ENCODE measurements at places on chromosomes 3 and 15. TPM values are rescaled to one million over a fixed set of nuclear protein-coding genes. Genes with fewer than 3 reads are reported as not detected.
A peak's percentile ranks its signal among the peaks of the same experiment; 100 is the strongest.

GRCh38 chr3:36317915-36318314 lies 62.4 kb upstream of the STAC start:
- DNase-seq = no peak

Gene CHMP2B
- 47.7 TPM for polyA plus RNA-seq

- no peak for DNase-seq
These were observed 198.5 kb upstream of the COL8A1 start for GRCh38 chr3:99439892-99440291.

DNA sequence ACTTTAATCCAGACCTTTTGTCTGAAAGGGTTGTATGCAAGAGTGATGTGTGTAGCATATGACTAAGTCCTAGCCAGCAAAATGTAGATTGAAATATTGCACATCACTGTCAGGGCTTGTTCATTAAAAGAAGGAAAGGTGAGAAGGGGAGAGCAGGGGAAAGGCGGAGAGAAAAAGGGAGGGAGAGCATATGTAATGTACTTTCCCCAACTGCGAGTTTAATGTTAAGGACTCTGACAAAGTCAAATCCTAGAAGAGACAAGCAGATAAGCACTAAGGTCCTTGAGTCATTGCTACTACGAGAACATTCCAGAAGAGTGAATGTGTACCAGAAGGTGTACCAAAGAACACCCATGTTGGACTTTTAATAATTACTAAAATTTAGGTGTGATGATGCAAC lies 1336.7 kb downstream of the NSUN3 start:
- no peak for DNase-seq

DNA sequence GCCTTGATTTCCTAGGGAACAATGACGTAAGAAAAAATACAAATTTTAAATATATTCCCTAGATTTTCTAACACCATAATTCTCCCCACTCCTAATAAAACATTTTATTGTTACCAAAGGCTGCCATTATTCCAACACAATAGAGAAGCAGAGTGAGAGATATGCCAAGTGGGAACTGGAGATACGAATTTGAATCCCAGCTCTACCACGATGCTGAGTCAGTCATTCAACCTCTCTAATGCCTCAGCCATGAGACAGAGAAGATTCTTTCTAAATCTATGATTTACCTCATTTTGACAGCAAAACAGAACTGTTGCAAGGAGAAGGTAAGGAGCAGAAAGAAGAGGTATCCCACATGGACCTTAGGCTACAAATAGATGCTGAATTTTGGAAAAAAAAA lies 112.5 kb downstream of the IGF2BP2 start:
- no peak for DNase-seq

DNA sequence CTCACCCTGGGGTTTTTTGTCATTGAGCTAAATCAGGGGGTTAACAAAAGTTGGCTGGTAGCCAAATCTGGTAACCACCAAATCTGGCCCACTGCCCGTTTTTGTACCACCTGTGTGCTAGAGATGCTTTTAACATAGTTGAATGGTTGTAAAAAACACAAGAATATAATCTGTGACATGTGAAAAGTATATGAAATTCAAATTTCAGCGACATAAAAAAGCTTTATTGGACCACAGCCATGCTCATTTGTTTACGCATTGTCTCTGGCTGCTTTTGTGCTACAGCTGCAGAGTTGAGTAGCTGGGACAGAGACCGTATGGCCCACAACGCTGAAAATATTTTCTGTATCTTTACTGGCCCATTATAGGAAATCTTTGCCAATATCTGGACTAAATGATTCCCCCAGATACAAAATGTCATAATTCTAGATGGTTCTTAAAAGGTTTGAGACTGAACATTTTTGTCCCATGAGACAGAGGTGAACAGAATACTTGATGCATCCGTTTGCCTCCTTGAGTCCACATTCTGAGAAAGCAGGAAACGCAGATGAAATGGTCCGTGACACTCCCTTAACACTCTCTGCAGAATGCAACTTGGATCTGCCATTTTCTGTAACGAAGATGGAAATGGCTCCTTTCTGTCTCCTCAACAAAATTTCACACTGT lies 120.9 kb upstream of the PDZRN3 start:
- DNase-seq = peak; percentile 86

Gene LEKR1
- 2.3 TPM for polyA plus RNA-seq

Gene AHSG
- not detected for polyA plus RNA-seq

Gene DNAH1
- 11.8 TPM for polyA plus RNA-seq

DNA sequence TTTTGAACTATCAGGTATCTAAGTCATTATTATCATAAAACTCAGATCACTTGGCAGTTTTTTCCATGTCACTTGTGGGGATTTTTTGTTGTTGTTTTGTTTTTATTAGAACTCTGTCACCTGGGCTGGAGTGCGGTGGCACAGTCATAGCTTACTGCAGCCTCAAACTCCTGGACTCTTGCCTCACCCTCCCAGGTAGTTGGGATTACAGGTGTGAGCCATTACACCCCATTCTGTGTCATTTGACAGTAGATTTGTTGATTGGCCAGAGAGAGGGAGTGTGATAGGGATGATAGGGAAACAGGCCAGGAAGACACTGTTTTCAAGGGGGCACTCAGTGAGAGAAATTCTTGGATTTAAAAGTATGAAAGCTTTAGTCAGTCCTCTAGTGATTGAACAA lies 54.7 kb upstream of the SCAANT1 start:
- no peak for DNase-seq

DNA sequence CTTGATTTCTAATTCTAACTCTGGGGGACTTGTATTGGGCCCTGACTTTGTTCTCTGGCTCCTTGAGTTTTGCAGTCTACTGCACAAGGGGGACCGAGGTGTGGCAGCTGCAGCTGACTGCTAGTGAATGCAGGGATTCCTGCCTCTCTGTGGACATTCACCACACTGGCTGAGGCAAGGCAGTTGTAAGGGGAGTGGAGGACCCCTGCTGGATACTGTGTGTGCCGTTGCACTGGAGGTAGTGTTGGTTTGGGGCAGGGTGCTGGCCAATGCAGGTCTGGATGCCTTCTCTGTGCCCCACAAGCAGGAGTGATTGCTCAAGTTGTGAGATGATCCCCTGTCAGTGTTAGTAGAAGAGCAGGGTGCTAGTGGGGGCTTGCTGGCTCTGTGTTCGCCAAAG lies 626.1 kb downstream of the SQOR start:
- no peak for DNase-seq

DNA sequence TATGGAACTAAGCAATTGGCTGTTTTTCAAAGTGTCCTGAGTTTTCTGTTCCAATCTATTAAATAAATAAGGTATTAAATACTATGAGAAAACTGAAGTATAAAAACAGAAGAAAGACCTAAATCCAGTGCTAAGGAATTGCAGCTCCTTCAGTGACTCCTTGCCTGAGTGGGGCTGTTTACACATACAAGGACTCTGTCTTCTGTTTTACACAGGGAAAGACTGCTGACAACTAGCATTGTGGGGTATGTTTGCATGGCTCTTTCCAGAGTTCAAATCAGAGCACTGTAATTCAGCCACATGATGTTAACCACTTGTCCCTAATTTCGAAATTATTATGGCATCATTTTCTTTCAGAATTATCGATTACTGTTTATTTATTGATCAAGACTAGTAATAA lies 31.3 kb upstream of the MEIS2 start:
- DNase-seq = no peak

Gene CCDC9B
- polyA plus RNA-seq = 4.5 TPM

GRCh38 chr3:171092467-171092911 lies 66.0 kb upstream of the SLC2A2 start:
- DNase-seq = peak; percentile 64

Gene CLRN1
- polyA plus RNA-seq = not detected

- DNase-seq = no peak
These were observed 41.7 kb upstream of the SEC22A start for GRCh38 chr3:123159926-123160635.

GRCh38 chr3:192794216-192794615 lies 66.9 kb upstream of the FGF12 start:
- DNase-seq = no peak

- DNase-seq = peak; percentile 65
These were observed 56.1 kb upstream of the PLXNA1 start for GRCh38 chr3:126926684-126927400.

Gene DNASE1L3
- 1.00 TPM for polyA plus RNA-seq

DNA sequence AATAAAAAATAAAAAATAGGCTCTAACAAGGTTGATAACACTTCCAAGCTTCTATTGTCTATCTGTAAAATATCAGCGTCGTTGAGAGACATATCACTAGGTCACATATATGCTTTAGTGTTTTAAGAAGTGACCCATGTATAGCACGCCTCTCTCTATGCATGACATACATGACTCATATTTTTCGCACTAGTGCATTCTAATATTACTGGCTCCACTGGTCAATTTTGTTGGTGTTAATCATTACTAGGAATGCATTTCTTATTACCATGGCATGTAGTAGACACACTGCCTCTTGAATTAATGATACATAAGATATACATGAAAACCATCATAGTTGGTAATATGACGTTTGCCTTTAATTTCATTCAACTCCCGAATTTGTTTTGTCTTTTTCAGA lies 203.1 kb downstream of the CHL1 start:
- no peak for DNase-seq

Gene POC1A
- 8.0 TPM for polyA plus RNA-seq

Gene PTH1R
- 73.9 TPM for polyA plus RNA-seq

DNA sequence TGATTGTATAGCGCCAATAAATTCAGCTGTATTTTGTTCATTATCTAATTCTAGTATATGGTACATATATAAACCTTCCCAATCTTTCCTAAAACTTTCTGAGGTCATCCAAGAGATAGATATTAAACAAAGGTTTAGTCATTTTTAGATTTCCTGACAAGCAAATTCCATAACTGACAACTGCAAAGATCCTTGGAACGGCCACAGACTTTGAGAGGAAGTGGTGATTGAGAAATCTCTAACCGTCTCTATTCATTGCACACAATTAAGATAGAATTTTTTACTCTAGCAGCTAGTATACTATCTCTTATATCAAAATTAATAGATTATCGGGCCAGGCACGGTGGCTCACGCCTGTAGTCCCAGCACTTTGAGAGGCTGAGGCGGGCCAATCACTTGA lies 4.7 kb downstream of the CSNK1G1 start:
- no peak for DNase-seq

DNA sequence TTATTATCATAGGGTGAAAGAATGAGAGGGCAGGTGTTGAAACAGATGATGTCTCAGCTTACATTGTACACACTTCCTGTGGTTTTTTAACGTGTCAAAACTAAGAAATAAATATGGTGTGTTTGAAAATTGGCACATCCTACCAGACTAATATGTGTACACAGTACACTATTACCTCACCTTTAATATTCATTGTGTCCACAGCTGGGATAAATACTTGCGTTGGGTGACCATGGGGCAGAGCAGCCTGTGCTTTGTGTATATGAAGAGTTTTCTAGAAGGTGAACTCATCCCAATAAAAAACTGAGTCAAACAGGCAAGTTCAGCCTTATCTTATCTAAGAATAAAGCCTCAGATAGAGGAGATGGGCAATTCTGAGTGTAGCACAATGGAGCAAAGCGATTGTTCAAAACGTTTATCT lies 17.3 kb downstream of the SUCNR1 start:
- DNase-seq = no peak

Gene ELL3
- polyA plus RNA-seq = 8.4 TPM

Gene TLR9
- polyA plus RNA-seq = 0.28 TPM

GRCh38 chr3:156176048-156176447 lies 55.7 kb downstream of the KCNAB1 start:
- DNase-seq = no peak

GRCh38 chr3:36484386-36484785 lies 104.1 kb downstream of the STAC start:
- DNase-seq = no peak

DNA sequence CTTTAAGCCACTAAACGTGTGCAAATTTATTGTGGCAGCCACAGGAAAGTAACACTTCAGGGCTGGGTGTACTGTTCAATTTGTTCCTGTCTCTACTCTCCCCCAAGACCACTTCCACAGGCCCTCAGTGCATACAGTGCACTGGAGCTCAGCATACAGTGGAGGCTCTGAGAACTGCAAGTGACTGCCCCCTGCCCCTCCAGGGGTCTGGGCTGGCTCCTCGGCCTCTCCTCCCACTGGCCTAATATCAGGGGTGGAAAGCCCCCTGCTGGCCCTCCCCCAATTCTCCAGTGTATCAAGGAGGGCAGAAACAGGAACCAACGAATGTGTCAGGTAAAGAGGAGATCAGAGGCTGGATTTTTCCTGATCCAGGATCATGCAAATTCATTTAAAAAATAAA lies 19.9 kb upstream of the HEG1 start:
- DNase-seq = no peak

- DNase-seq = no peak
These were observed 3.3 kb upstream of the ITPKA start for GRCh38 chr15:41490355-41490754.

GRCh38 chr15:100687582-100688141 lies 85.3 kb downstream of the ASB7 start:
- DNase-seq = no peak

DNA sequence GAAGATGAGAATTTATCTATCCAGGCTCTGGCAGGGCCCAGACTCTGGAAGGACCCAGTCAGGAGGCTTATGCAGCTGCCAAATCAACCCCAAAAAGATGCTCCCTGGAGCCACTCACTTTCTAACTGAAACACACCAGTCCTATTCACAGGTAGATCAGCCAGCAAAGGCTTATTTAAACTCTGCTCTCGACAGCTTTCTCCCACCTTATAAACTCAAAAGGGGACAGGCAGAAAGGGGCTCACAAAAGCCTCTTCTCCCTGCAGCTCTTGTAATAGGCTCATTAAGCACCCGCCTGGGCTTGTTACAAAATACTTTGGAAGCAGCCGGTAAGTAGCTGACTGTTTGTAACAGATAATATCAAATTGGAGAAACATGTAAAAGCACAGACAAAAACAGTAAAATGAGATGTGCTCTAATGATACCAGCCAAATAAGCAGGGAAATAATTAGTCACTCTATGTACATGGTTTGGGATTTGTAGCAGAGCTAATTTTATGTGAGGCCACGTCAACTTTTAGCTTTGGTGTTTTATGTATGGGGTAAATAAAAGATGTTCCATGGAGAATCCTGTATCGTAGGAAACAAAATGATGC lies 213.8 kb downstream of the NR2F2 start:
- no peak for DNase-seq

DNA sequence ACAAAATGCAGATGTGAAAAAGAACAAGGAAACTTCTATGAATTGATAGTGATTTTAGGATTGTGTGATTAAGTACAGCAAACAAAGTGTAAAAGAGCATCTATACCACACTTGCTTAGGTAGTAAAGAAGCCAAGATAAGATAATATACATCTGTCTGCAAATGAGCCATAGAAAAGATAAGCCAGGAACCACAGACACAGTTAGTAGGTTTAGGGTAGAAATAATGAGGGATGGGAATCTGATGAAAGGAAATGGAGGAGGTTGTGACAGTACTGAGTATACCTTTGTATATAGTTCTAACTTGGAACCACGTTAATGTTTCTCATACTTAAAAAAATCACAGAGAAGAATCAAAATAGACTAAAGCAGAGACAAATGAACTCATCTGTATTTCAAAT lies 54.0 kb downstream of the TCF12 start:
- no peak for DNase-seq

DNA sequence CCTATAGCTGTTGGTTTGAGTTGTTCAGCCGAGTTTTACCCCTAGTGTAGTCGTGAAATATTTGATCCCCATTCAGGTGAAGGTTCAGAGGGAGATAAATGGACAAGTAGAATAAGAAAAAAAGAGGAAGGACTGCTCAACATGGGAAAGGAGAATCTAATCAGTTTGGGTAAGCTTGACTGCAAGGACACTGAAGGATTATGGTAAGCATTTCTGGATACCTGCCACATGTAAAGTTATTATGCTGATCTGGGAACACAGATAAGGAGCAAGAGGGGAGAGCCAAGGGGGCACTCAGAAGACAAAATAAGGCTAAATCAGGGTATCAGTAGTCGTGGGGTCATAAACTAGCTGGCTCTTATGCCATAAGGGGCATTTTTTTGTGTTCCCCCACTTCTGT lies 49.9 kb downstream of the TFG start:
- no peak for DNase-seq
